ENCODE measurements at places on chromosomes 3 and 15.

DNA sequence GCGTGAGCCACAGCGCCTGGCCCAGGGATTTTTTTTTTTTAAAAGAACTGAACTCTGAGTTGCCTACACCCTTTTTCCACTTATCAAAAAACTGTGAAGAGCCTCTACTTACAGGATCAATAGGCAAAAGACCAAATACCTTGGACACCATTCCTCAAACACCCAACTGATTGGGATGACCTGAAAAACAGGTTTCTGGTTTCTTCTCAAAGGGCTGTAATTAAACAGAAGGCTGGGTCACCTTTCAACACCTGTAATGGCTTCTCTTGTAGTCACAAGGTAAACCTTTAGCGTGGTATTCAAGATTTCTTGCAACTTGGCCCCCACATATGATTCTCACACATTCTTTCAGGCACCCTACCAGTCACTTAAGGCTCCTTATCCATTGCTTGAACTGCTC is 38.4 kb upstream of the PLXND1 start:
- DNase-seq = no peak

DNA sequence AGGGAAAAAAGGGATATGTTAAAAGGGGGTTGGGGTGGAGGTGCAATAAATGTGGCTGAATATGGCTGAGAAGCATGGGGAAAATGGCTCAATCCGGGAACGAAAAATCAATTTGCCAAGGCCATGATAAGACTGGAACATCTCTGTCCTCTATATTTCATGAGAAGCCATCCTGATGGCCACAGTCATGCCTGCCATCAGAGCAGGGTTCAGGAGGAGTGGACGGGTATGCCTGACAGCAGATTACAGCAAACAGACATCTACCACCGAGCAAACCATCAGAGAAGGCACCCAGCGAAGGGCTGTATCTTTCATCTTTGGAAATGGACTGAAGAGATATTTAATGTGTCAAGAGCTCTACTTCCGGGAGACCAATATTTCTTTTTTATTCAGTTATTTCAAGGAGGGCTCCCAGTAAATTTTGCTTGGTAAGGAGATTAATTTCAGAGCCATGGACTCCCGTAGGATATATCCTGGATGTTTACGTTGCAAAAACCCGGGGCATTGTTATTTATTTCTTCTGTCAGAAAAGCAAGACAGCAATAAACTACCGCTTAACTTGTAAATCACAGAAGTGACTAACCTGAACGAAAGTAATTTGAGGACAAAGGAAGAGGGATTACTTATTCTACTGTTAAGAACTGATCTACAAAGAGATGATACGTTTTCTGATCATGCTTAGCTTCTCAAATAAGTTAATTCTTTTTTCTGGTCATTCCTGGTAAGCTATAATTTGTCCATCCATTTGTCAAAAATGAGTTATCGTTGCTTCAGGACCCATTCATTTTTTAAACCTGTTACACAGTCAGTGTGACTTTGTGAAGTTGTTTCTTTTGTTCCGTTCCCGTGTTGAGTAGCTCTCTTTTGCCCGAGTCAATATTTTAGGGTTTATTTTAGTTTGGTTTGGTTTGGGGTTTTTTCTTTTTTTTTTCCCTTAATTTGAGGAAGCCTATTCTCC is 80.6 kb upstream of the CHD2 start:
- no peak for DNase-seq

GRCh38 chr15:72845981-72846383 is 62.4 kb upstream of the ADPGK start:
- DNase-seq = no peak

GRCh38 chr3:43919029-43919428 is 228.3 kb downstream of the ABHD5 start:
- DNase-seq = no peak

DNA sequence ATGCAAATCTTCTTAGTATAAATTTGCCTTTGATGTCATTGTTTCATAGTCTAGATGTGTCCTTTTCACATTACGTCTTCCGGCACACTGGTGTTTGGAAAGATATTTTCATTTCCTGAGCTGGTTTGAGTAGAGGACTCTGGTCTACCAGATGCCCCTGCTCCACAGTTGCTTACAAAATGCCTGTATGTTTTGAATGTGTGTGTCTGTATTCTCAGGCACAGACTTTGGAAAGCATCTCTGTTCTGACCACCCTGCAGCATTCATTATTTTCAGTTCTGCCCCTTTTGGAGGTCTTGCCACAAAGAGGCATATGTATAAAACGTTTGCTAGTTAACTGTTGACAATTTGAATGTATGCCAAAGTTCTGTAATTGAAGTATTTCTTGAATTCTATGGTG is 236.0 kb upstream of the GOLIM4 start:
- no peak for DNase-seq

DNA sequence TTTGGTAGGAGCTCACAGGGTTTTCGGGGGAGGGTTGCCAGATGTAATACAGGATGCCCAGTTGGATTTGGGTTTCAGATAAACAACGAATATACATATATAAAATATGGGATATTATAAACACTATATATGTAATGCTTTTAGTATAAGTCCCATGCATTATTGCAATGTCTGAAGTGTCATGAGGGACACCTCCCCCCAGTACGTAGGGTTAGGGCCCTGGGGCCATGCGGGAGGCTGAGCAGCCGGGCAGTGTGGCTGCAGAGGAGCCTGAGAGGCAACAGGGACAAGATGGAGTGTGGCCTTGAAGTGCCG is 148.9 kb downstream of the SMAD6 start:
- no peak for DNase-seq

DNA sequence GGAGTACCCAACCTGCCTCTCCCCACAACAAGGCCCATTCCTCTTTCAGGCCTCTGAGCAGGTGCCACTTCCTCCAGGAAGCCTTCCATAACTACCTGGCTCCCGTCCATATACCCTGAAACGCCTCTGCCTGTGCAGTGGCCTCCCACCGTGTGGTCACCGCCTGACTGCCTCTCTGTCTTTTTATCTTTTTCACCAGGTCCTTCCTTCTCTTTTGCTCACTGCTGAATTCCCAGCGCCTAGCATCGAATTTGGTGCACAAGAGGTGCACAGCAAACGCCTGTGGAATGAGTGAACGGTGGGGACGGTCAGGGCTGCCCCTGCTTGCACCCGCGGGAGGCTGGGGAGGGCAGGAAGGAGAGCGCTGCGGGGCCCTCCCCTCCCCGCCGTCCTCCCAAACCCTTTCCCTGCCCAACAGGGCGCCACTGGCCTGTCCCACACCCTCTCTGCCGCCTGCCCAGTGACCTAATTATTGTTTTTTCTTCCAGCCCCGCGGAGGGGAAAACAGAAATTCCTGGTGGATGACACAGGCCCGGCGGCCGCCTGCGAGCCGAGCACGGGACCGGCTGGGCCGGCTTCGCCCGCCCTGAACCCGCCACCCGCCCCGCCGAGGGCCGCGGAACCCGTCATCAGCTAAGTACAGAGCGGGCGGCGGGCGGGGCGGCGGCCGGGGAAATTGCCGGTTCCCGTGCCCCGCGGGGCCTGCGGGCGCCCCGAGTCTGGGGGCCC is 140.1 kb downstream of the SMAD6 start:
- DNase-seq = no peak

DNA sequence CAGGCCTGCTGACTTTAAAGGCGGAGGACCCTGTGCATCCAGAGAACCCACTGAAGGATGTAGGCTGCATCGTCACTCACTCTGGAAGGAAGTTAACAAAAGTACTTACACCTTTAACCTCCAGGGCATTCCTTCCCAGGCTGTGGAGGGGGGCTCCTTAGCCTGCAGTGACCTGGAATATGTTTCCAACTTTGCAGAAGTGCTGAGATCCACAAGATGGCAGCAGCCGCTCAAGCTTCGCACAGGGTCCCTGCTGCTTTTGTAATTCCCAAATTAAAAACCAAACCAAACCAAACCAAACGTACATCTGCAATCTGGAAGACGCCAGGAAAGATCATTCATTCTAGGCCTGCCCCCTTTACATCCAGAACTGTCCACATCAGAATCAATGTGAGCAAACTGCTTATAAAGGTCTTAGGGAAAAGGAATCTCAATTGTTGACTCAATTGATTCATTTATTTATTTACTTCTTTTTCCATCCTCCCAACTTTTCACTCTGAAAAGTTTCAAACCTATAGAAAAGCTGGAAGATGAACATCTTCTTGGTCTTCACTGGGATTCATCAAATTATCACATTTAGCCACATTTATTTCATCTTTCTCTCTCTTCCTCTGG is 70.5 kb upstream of the KLHL25 start:
- no peak for DNase-seq

GRCh38 chr3:159620281-159620680 is 368.4 kb upstream of the IL12A start:
- no peak for DNase-seq

DNA sequence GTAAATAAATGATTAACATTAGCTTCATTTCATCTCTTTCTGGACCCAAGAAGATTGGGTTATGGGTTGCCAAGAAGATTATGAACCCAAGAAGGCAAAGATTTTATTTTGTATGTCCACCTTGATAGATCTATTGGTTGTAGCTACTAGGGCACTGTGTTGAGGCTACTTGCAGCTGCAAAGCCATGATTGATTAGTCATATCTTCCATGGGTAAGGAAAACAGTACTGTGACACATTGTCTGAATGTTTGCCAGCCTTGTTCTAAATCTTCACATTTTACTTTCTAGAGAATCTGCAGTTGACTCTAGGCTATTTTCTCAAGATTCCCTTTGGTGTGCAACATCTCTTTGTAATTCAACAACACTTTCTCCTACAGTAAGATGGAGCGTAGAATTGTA is 229.2 kb upstream of the KCNH8 start:
- no peak for DNase-seq

DNA sequence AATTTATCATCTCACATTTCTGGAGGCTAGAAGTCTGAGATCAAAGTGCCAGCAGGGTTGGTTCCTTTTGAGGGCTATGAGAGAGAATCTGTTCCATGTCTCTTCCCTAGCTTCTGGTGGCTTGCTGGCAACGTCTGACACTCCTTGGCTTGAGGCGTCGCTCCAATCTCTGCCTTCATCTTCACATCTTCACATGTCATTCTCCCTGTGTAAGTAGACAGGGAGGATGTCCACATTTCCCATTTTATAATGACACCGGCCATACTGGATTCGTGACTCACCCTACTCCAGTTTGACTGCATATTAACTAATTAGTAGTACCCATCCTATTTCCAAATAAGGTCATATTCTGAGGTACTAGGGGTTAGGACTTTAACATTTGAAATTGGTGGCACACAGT is 17.5 kb upstream of the ARHGAP31 start:
- no peak for DNase-seq

- no peak for DNase-seq
Observed at GRCh38 chr3:122938783-122939425, 88.7 kb downstream of the SEMA5B start.

DNA sequence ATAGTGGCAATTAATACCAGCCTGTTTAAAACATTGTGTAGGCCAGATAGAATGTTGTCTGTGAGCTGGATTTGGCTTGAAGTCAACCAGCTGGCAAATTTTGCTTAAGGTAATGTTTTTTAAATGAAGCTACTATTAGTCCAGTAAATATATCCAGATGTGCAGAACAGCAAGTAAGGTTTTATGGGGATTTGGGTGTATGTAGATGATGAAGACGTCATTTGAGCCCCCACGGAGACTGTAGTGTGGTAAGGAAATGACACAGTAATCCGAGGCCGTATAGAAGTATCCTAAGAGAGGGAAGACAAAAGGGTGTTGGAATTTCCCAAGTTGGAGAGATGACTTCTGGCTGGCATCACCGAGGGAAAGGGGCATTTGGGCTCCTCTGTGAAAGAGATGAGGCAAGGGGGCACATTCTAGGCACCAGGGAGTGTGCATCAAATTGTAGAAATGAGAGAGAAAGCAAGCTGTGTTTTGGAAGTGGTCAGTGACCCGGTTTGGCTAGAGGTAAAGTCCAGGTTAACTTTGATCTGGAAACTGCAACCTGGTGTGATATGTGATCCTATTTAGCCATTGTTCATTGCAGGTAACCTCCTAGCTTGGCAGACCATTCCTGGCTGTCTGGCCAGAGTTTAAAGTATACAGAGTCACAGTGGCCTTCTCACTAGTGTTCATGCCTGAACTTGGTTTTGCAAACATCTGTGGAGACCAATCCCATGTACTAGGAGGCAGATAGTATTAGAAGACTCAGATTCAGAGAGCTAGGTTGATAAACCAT is 104.2 kb downstream of the ITPR1 start:
- DNase-seq = no peak

DNA sequence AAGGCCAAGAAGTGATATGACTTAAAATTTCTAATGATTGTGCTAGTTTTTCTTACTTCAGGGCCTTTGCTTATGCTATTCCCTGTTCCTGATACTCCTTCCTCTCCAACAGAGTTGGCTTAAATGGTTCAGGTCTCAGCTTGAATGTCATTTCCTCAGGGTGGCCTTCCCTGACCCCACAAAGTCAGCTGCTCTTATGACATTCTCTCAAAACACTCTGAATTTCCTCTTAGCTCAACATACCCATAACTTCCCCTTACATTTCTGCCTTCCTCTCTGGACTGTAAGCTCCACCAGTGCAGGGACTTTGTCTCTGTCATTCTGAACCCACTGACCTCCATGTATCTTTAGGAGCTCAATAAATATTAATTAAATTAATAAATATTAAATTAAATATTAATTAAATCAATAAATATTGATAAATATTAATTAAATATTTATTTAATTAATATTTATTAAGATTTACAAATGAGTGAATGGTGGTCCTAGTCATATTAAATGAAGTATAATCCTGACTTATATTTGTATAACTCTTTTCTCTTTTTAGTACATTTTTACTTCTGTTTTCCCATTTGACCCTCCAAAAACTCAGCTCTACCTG is 17.9 kb upstream of the TMCC1 start:
- DNase-seq = no peak
